ENCODE measurements at places on chromosomes 5 and 9.

DNA sequence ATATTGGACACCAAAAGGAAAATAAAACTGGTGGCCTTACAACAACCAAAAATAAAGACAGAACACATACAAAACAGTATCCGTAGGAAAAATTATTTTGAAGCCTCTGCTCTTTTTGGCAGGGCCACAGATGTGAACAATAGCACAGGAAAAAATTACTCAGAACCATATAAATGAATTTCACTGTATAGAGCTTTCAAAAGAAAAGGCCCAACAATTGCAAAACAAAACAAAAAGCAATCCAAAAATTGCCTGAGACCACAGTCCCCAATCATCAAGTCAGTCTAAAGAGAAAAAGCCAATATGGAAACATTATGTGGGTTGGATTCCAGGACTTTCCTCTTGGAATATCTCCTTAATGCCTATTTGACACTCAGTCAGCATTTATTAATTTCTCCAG, 243.8 kb downstream of the CEMIP2 start:
- no peak for DNase-seq

- no peak for DNase-seq
These were observed 72.3 kb downstream of the SLCO4C1 start for GRCh38 chr5:102223542-102224477.

- DNase-seq = no peak
These were observed 23.1 kb upstream of the ERCC6L2 start for GRCh38 chr9:95852059-95853032.

DNA sequence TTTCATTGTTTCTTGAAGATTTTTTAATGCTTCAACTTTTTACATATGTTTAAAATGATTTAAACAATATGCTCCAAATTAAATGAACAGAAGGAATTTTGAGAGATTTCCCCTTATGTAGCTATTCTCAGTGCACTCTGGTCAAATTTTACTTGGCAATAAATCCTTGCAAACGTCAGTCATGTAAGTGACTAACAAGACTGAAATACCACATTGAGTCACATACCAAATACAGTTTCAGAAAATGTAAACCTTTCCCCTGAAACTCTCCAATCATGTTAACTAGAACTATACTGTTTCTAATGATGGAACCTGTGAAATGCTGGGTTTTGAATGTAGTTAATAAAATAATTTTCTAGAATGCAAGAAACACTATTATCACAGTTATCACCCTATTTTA, 29.6 kb downstream of the SAR1B start:
- DNase-seq = no peak

- no peak for DNase-seq
These were observed 416.8 kb downstream of the TMEM38B start for GRCh38 chr9:106111039-106111730.

- DNase-seq = no peak
These were observed 80.9 kb downstream of the GOLPH3 start for GRCh38 chr5:32092938-32093812.

DNA sequence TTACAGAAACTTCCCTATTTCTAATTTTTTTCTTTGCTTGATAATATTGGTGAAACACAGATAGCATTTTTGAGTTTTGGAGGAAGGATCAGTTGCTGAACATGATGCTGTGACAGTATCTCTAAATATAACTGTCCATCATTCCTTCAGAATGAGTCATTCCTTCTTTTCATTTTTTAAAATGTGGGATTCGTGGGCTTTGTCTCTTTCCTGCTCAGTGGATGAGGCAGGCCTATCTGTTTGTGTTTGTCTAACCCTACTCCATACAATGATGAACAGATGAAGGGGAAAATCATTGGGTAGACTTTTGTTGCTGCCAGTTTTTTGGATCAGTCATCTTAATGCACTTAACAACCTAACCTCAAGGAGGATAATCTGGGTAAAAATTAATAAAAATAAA, 15.7 kb upstream of the OR13C8 start:
- DNase-seq = no peak

- no peak for DNase-seq
These were observed 14.4 kb upstream of the SLC46A2 start for GRCh38 chr9:112905084-112905483.

DNA sequence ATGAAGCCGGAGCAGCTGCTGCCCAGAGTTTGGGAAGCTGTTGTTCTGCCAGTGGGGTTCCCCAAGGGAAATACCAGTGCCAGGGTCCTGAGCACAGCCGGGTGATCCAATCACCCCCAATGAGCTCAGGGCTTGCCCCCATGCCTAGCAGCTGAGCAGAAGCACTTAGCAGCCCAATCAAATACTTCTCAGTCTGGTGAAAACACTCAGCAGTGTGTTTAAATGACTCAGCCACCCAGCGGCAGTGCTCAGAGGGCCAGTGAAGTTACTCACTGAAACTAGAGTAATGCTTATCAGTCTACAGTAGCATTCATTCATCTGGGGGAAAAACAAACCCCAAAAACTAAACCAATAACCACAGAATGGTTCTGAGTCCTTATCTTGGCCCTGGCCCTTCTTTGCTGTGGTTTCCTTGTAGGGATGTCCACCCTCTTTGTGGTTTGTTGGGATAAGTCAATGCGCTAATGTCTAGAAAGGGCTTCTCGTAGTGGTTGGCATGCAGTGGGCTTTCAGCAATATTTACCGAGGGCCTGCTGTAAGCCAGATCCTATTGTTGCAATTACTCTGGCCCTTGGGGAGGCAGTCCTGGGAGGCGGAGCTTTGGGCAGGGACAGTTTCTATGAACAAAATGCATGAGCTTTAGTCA, 43.1 kb downstream of the LHX2 start:
- DNase-seq = no peak

DNA sequence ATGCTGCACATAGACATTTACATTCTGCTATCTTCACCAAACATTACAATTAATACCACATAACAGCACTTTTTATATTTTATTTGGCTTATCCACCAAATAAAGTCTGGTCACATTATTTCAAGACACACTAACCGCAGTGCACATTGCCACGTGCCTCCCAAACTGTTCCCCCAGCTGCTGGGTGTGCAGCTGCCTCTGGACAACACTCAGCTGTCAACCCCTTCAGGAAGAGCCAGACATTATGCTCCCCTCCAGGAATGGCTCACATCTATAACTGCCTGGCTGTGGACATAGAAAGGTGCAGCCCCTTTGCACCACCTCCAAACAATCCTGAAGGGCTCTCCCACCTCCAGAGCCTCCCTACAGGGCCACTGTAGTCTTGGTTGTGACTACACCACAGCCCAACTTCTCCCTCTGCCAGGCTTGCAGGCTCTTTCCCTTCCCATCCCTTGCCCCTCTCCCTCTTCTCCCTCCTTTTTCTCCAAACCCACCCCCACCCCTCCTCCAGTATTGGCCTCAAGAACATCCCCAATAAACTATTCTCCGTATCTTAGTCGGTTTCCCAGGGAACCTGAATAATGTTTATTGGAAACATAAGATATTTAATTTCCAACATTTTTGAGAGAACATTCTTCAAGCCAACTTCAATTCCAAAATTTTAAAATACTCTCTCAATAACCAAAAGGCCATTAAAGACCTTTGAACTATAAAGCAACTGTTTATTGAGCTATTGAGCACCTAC, 372.3 kb downstream of the CTNND2 start:
- DNase-seq = no peak

- no peak for DNase-seq
These were observed 543 bp downstream of the MTMR12 start for GRCh38 chr5:32312197-32312594.

DNA sequence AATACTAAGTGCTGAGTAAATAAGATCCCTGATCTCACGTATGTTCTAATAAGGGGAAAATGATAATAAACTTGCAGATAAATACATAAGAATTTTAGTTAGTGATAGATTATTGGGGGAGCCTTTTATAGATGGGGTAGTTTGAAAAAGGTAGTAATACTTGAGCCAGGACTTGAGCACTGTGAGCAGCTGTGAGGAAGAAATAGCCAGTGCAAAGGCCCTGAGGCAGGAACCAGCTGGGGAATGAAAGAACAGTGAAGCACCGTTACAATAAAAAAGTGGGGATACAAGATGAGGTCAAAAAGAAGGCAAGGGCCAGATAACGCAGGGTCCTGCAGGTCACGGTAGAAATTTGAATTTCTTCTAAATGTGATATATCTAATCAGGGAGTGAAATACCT, 234.8 kb upstream of the ELL2 start:
- DNase-seq = no peak

DNA sequence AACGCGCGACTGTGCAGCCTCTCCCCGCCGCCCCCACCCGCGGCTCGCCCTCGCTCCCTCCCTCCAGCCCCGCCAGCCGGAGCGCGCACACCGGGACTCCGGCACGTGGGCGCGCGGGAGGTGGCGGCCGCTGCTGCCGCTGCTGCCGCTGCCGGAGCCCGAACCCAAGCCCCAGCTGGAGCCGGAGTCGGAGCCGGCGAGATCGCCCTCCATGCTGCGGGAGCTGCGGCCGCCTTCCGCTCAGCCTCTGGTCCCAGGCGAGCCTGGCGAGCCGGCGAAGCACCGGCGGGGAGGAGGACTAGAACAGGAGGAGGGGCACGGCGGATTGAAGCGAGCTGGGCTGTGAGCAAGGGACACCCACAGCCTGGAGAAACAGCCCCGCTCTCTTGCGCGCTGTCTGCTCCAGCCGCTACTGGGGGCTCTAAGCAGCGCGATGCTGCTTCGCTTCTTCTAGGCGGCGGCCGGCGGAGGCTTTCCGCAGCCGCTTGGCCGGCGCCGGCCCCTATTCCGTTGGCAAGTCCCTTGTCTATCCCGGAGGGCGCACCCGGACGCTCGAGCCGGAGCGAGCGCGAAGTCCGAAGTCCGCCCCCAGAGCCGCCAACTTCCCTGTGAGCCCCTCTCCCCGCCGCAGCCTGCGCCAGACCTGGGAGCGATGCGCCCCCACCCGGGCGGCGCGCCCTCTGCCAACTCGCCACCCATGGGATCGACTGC, 598.7 kb upstream of the SGCD start:
- peak; percentile 33 for DNase-seq

DNA sequence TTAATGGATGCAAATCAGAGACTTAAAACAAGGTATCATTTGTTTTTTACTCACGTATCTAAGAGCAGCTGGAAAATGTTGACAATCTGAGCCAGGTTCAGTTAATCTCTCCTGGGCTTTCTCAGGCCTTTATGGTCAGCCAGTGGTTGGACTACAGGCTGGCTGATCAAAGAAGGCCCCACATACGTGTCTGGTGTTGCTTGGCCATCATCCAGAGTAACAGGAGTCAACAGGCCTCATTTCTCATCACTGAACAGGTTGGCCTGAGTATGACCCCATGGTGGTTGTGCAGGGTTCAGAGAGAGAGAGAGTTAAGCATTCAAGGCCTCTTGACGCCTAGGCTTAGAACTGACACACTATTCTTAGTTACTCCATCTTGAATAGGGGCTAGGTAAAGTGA, 97.0 kb upstream of the VLDLR start:
- no peak for DNase-seq

All from caudate nucleus (tissue), 63 donors.